ENCODE measurements at places on chromosomes 5 and 9. TPM values are rescaled to one million over a fixed set of nuclear protein-coding genes. Genes with fewer than 3 reads are reported as not detected.

- DNase-seq, result peak; percentile 27
Measured at GRCh38 chr9:131530546-131530919, 530 bp downstream of the UCK1 start.

DNA sequence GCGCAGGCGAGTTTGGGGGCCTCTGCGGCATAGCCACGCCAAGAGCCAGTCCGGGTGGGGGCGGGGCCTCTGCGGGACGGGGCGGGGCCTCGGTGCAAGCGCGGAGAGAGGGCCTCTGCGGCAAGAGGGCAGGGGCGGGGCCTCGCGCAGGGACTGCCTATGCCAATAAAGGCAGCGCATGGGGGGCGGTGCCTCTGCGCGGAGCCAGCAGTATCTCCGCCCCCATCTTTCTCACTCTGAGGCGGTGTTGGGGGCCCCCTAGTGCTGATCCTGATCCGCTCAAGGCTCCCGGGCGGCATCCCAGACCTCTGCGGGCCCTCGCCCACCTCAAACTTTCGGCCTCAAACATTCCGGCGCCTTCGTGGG, 9.2 kb upstream of the GPRIN1 start:
- peak; percentile 29 for DNase-seq

GRCh38 chr5:100856462-100856861, 46.6 kb downstream of the ST8SIA4 start:
- DNase-seq, result no peak

DNA sequence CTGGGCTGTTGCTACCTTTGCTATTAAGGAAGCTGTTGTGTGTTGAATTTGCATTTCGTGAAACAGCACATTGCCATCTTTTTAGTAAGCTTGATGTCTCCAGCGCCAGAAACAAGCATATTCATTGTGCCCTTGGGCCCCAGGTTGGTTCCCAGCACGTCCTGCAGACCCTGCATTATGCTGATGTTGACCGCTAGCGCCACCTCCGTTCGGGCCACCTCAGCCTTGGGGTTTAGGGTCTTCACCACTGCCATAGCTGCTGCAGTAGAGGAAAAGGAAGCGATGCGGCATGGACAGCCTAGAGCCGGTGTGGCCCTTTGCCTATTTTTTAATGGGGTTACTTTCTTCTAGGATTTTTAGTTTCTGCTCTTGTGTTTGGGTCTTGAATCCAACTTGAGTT, 23.8 kb upstream of the OTULIN start:
- DNase-seq, result no peak

DNA sequence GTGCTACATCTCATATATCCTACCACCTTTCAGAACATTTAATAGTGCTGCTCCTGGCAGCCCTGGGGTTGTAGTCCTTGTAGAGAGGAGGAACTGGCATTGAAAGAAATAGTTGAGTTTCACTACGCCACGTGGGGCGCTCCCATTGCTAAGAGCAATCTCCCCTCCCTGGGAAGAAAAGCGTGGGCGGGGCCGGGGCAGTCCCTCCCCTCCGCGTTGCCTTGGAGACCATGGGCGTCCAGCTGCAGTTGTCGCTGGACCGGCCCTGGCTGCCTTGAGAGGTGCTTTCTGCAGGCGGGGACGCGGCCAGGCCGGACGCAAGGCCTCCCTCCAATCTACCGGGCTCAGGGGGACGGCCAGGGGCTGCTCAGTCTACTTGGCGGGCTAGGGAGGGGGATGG, 368 bp upstream of the CCDC180 start:
- DNase-seq, result no peak

DNA sequence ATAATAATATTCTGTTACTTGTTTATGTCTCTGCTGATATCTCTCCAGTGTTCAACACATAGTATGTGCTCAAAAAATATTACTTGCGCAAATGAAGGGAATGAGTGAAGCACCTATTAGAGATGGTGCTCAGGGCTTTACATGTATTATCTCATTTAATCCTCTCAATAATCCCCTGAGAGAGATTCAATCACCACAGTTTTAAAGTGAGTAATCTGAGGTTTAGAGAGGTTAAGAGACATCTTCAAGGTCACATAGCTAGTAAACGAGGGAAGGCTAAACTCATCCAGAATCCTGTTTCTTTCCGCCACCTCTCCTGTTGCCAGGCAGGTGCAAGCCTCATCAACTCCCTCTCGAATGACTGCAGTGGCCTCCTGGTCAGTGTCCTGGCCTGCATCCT, 82.0 kb downstream of the UGCG start:
- DNase-seq, result no peak

DNA sequence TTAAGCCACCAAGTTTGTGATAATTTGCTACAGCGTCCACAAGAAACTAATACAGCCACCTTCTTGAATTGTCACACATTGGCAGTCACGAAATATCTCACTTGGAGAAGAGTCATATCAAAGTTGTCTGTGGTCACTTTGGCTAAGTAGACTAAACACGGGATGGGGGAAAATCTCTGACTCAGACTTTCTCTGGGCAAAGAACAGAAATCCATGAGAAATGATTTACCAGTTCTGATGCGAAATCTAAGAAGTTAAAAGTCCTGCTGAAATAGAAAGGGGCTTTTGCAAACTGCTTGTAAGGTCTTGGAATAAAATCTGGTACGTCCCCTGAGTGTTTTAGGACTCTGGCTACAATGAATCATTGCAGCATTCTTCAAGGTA, 158.4 kb downstream of the COL23A1 start:
- no peak for DNase-seq

The CLIC3 gene
- 1.7 TPM for total RNA-seq

The ARHGEF39 gene
- 8.9 TPM for total RNA-seq

Data from HT1080 (cell line).